ENCODE measurements at places on chromosomes 11 and 22.

GRCh38 chr11:46006418-46007070 lies 84.1 kb downstream of the LARGE2 start:
- DNase-seq = peak; percentile 86

- DNase-seq = no peak
Observed at GRCh38 chr11:119711476-119711875, 17.5 kb downstream of the NECTIN1 start.

DNA sequence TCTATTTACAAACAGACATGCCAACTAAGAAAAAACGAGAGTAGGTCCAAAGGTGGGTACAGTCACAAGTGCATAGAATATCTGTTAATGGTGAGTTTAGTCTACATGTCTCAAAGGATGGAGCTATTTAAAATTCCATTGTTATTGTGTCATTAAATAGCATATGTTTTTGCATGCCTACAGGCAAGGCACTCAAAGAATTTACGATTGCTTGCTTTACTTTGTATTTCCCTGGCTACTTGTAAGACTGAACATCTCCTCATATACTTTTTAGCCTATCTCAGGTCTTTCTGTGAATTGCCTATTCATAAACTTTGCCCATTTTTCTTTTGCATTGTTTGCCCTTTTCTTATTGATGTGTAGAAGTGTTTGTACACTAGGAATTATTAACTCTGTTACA lies 39.7 kb downstream of the DEUP1 start:
- DNase-seq = no peak

DNA sequence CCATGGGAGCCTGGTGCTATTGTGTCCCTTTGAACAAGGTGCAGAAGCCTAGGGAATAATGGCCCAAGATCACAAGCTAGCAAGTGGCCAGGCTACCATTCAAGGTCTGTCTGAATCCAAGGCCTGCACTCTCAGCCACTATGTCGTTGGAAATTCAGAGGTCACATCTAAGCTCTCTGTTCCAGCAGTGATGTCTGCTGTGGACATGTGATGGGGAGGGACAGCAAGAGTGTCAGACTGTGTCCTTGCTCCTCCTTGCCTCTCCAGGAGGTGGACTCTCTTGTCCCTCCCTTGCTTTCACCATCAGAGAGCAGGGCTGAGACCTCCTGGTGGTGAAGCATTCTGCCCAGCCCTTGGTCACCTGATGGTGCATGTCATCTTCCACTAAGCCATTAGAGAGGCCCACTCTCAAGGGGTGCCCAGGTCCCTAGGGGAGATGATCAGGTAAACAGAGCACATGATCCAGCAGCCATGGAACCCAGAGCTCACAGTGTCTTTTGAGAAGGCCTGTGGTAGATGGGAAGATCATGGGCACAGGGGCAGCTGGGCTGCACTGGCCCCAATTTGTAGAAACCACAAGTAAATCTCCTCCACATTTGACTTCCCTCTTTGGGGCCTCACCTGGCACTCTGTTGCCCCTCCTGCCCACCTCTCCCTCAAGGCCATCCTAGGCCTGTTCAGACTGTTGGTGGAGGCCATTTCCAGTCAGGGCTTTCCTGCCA lies 37.1 kb upstream of the SUSD2 start:
- no peak for DNase-seq

- peak; percentile 73 for DNase-seq
Observed at GRCh38 chr11:72069787-72070251, 10.5 kb downstream of the NUMA1 start.
